Stimulated activated CD8-positive, alpha-beta memory T cell treated with anti-CD3 and anti-CD28 coated beads, Interleukin-12 subunit alpha, Interleukin-12 subunit beta, amount 100 ng/mL, for 1 hour (primary cell): ENCODE measurements at places on chromosomes 7 and 10.

DNA sequence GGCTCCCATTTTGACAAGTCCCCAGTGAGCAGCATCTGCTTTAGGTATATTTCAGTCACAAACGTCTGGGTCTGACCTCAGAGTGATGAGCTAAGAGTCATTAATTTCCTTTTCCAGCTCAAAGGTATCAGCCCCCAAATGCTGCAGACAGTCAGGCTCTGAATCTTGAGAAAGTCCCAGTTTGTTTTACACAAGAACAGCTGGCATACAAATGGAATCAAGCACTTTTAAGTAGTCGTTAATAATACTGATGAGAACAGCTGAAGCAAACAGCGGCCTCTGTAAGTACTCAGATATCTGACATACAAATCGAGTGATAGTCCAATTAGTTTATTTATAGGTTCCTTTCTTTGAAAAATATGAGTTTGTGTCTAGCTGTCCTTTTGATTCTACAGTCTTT, 49.4 kb upstream of the MSRB2 start:
- DNase-seq: no peak

DNA sequence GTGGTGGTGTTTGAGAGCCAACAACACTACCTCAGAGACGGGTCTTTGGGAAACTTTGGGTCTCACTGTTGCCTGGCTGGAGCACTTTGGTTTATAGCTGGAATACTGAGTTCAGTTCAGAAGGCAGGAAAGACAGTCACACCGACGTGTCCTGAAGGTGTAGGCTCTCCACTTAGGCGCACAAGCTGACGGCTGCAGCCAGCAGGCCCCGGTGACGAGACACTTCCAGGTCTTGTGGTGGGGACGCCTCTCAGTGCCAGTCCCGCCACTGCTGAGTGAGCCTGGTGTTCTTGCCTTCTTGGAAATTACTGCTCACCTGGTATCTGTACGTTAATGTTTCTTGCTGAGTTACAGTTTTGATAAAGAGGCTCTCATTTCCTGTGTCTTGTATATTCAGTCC, 74.0 kb downstream of the WDR37 start:
- DNase-seq: no peak

GRCh38 chr10:113534423-113534822, 18.4 kb upstream of the HABP2 start:
- no peak for DNase-seq

GRCh38 chr7:41955893-41956675, 253.2 kb upstream of the INHBA start:
- no peak for DNase-seq

- DNase-seq: no peak
Observed at GRCh38 chr7:46993396-46993795, 588.5 kb downstream of the TNS3 start.

- DNase-seq: no peak
Observed at GRCh38 chr10:129993621-129994020, 29.5 kb upstream of the EBF3 start.

DNA sequence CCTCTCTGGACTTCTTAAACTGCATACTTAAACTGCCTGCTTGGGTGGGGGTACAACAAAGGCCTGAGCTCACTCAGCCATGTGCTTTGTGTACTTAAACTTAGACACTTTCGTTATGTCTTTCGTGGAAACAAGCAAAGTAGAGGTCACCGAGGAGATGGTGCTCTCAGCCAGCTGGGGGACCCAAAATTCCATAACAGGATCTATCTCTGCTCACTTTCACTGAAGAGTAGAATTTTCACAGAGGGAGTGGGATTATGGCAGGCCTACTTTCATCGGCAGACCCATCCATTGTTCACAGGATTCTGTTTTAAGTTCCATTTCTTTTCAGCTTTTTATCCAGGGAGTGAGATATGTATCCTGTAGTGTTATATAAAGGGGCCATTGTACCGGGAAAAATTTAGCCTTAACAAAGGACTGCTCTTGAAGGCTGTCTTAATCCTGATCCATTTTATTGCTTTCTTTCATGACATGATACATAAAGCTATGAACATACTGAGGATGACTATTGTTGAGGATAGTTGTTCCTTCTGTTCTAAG, 370.0 kb upstream of the GHITM start:
- no peak for DNase-seq
